ENCODE measurements at places on chromosomes 7 and 10. TPM values are rescaled to one million over a fixed set of nuclear protein-coding genes. Genes with fewer than 3 reads are reported as not detected.

DNA sequence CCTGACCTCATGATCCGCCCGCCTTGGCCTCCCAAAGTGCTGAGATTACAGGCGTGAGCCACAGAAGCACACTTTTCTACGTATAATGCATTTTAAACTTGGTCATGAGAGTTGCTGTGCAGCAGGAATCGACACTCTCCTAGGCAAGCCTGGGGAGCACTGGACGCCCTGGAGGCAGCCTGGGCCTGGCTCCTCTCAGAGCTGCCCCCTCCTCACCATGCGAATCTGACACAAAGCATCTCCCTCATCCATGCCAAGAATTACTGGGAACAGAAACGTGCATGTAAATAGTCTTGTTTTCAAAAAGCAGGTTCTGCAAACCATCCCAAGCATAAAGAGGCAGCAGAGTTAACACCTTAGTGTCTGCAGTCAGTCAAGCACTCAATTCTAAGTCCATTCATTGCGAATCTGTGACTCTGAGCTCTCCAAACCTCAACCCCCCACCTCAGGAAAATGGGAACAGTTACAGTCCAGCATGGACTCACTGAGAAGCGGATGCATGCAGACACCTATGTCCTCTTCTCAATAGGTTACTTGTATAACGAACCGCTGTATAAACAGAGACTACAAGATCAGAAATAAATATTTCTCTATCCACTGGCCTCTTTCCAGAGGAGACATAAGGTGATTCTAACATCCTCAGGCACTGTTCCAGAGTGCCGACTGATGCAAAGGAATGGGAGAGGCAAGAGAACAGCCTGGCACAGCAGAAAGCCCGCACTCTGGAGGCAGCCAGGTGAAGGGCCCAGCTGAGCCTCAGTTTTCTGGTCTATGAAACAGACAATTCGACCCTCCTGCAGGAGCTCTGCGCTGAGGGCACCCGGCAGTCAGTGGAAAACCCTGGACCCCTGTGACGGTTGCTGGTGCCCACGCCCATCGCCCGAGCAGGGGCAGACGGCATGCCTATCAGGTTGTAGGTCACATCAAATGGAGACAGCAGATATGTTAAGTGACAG, 68.9 kb downstream of the MAD1L1 start:
- peak; percentile 64 for DNase-seq

DNA sequence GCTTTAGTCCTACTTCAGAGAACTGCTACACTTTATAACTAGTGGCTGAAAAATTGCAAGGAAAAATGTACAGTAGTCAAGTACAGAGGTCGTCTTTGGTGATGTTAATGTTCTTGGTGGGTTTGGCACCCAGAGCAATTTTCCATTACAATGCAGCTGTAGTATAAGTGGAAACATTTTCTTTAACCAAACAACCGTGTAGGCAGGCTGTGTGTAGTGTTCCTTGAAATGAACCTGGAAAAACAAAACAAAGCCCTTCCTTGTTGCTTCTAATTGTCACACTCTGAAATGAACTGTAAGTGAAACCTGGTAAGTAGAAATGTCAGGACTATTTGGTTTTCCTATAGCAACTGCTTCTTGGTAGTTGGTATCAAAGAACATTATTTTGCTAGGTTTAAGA, 256.9 kb downstream of the MDFIC start:
- no peak for DNase-seq

GRCh38 chr7:30032310-30033125, 4.3 kb downstream of the PLEKHA8 start:
- DNase-seq: no peak

- DNase-seq: no peak
Measured at GRCh38 chr7:129667551-129667950, 56.0 kb downstream of the NRF1 start.

- DNase-seq: no peak
Measured at GRCh38 chr10:23376229-23376655, 31.6 kb upstream of the C10orf67 start.

GPC2 gene
- total RNA-seq: 57.9 TPM

DNA sequence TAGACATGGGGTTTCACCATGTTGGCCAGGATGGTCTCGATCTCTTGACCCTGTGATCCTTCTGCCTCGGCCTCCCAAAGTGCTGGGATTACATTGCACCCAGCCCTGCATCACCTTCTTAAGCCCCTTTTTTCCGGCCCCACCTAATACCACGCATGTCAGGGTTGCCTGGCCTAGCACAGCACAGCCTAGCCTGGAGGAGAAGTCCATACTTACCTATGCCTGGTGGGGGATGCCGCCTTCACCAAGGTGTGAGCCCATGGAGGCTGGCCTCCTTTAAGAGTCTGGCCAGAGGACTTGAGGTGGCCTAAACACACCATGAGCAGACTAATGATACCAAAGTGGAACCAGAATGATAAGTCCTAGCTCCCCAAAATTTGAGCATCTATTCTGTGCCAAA, 22.0 kb upstream of the CUX1 start:
- DNase-seq: no peak

- no peak for DNase-seq
Measured at GRCh38 chr7:130961128-130961601, 227.2 kb upstream of the KLF14 start.

GRCh38 chr10:91635401-91636400, 2.8 kb upstream of the PPP1R3C start:
- DNase-seq: peak; percentile 54

MGAM2 gene
- total RNA-seq: 0.18 TPM

DNA sequence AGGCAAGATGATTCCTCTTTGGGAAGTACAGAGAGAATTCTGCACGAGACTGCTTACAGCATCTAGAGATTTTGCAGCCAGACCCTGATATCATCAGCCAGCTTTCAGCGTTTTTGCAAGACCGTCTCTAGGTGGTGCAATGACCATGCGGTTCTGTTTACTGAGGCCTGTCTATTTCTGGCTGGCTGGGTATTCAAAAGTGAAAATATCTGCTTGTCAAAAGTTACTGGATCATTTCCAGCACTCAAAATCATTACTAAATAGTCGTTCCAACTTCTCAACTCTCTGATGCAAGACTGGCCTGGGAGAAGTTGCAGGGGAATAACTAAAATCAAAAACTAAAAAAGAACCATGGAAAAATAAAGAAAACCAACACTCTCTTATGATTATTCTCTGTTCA, 240.1 kb downstream of the ELMO1 start:
- peak; percentile 39 for DNase-seq

Measured in cerebellum (tissue), 4 donors.